ENCODE measurements at places on chromosomes 3 and 15.

- no peak for DNase-seq
Observed at GRCh38 chr3:81459733-81460132, 301.7 kb downstream of the GBE1 start.

DNA sequence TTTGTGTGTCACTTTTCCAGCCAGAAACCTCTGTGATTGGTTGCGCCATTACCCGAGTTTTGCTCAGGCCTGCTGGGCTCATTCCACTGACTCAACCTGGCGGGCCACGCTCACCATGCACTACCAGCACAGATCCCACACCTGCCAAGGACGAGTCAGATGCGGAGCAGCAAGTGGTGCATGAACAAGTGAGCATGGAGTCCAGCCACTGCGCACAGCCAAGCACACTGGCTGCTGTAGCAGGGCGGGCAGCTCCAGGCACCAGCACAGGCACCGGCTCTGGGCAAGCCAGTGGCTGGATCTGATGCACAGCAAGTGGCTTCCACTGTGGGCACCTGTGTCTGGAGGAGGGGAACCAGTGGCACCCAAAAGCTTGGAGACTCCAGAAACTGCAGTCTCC lies 110.4 kb downstream of the CBLB start:
- DNase-seq, result no peak

DNA sequence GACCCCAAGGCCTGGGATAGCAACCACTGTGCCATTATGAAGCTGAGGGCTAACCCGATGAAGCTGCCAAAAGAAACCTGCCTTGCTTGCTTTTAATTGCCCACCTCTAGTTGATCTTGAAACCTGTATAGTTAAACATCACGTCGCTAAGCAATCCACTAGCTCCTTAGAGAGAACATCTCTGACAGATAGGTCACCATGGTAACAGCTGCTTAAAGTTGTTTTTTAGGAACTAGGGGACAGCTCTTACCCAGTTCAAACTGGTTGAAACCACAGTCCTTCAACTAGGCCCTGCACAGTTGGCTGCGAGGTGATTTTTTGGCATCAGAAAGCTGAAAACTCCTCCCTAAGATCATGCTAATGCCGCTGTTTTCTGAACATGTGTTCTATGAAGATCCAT lies 135.7 kb downstream of the EBLN2 start:
- no peak for DNase-seq

GRCh38 chr3:7249493-7250076 lies 388.7 kb downstream of the GRM7 start:
- no peak for DNase-seq

DNA sequence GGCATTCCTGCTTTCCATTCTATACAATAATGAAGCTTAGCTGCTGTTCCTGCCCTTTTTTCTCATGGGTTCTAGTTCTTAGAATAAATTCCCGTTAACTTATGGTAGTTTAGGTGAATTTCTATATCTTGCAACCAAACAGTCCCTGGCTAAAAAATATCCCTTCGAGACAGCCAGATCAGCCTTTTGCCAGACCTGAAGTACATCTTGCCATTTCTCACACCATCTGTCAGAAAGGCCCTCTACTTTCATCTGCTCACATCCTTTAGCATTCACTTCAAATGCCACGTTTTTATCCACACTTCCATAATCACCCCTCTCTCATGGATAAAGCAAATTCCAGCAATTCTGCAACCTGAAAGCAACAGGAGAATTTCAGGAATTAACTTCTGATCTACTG lies 145.4 kb downstream of the GAP43 start:
- no peak for DNase-seq

- DNase-seq, result no peak
Observed at GRCh38 chr3:69767571-69767970, 28.3 kb downstream of the MITF start.

DNA sequence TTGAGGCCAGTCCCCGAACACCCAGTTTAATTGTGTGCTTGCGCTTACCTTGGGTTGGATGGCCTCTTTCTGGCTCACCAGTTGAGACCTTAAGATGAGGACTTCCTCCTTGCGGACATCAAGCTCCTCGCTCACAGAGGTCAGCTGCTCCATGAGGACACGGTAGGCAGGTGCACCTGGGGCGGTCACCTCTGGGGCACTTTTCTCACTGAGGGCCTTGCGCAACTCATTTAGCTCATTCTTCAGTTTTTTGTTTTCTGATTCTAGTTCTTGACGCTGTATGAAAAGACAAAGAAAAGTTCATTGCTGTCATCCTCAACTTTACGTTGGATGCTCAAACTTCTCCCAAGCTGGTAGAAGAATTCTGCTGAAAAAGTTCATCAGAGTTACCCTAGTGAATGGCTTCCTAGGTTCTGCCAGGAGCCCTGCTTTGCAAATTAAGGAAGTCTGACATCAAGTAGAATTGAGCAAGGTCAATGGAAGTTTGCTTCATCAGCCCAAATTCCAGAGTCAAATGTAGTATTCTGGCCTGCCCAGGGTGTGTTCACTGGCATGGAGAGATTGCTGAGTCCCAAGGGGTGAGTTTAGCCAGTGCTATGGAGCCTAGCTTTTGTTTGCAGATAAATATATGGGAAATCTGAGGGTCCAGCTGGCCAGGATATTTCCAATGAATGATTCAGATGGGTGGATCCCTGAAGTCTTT lies 55.8 kb upstream of the MYO5C start:
- DNase-seq, result no peak

GRCh38 chr15:65060641-65061397 lies 7.0 kb downstream of the RASL12 start:
- DNase-seq, result peak; percentile 21

- DNase-seq, result no peak
Observed at GRCh38 chr15:22839046-22839695, 705 bp downstream of the NIPA2 start.

DNA sequence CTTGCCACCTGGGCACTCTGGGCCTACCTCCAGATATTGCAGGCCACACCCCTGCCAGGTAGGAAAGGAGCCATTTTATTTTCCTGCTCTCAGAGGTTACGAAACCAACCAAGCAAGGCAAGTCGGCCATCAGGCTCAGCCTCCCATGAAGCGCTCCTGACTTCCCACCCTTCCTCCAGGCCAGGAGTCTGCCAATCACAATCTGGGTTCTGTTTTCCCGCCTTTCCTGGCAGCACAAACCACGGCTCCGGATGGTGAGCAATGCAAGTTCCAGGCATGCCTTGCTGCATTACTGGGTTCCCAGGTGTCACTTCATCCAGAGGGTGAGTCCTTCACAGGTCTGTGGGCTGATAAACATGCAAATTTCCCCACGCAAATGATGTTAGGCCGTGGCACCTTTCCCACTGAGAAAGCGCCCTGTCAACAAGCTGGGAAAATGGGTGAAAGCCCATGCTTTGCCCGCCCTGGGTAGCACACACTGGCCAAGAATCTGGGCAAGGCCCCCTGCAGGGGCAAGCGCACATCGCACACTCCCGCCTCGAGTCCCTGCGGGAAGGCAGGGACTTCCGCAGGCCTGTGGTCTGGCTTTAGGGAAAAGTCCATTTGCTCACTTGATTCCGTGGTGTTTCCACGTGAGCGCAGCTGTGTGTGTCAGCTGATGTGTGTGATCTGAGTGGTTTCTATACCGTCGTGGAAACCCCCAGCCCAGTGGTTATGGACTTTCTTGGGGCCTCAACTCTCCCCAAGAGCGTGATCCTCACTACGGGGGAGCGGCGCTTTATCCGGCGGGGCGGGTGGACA lies 61.6 kb upstream of the RYK start:
- DNase-seq, result peak; percentile 64
